GM23338 (cell line): ENCODE measurements at places on chromosomes 5 and 9. TPM values are rescaled to one million over a fixed set of nuclear protein-coding genes. Genes with fewer than 3 reads are reported as not detected.
A peak's percentile ranks its signal among the peaks of the same experiment; 100 is the strongest.

- no peak overlapping the region for H3K4me3 ChIP-seq
- no peaks in the 10 kb centered on the region for H3K4me1 ChIP-seq
- no peaks in the 10 kb centered on the region for H3K36me3 ChIP-seq
Measured at GRCh38 chr9:124174433-124174832, 83.3 kb upstream of the NEK6 start.

- H3K27me3 ChIP-seq = no peaks in the 10 kb centered on the region
- H3K4me3 ChIP-seq = no peak overlapping the region
- H3K27ac ChIP-seq = no peak overlapping the region
- no peak for DNase-seq
- no peaks in the 10 kb centered on the region for H3K4me1 ChIP-seq
- H3K36me3 ChIP-seq = peaks cover 11% of the 10 kb centered on the region
Measured at GRCh38 chr5:179978792-179979191, 71.1 kb upstream of the TBC1D9B start.

TAF1L gene
- total RNA-seq = 0.04 and 0.07 TPM in 2 replicates

DNA sequence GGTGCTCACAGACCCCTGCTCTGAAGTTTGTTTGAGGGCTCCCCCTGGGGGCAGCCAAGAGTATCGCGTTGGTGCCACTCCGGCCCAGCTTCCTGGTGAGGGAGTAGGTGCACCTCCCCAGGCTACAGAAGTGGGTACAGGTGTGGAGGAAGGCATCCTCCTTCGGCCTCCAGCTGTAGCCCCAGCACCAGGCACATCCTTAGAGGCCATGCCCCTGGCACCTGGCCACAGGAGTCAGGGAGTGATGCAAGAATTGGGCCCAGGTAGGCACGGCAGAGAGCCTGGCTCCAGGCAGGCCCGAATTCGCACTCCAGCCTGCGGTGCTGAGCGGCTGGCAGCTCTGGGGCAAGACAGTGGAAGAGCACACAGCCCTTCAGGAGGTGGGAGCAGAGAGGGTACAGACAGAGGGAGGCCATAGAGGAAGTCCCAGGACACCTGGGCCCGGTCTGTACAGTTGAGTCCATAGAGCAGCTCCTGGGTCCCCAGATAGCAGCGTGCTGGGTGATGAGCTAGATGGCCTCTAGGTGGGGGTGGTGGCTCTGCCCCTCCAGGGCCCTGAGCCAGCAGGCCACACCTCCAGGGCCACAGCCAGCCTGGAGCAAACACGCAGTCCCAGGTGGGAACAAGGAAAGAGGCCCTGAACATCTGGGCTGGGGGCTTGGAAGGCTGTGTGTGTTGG lies 2.4 kb downstream of the SAPCD2 start:
- no peaks in the 10 kb centered on the region; the same call in 1 of the 2 replicates for H3K36me3 ChIP-seq

- H3K36me3 ChIP-seq = peaks cover 24% of the 10 kb centered on the region
- DNase-seq = peak; percentile 74
- H3K27me3 ChIP-seq = no peaks in the 10 kb centered on the region
- peaks cover 41% of the 10 kb centered on the region for H3K4me1 ChIP-seq
- peak overlapping the region; percentile 100 for H3K27ac ChIP-seq
Measured at GRCh38 chr5:177132136-177133095, 1.2 kb upstream of the NSD1 start.

- H3K4me3 ChIP-seq = no peak overlapping the region
- no peaks in the 10 kb centered on the region for H3K4me1 ChIP-seq
- H3K36me3 ChIP-seq = no peaks in the 10 kb centered on the region
Measured at GRCh38 chr9:30036558-30036957, 2347.9 kb upstream of the ACO1 start.

- H3K4me1 ChIP-seq = 0 out of 2 replicates have a peak, but pooled peaks cover 4% of the 10 kb centered on the region
- no peak for DNase-seq
- H3K27me3 ChIP-seq = no peaks in the 10 kb centered on the region
- no peak overlapping the region for H3K4me3 ChIP-seq
- H3K27ac ChIP-seq = no peak overlapping the region
Measured at GRCh38 chr9:113416149-113416721, 5.7 kb downstream of the C9orf43 start.

- no peak overlapping the region for H3K27ac ChIP-seq
- H3K4me3 ChIP-seq = no peak overlapping the region
- no peaks in the 10 kb centered on the region for H3K27me3 ChIP-seq
- DNase-seq = no peak
- H3K4me1 ChIP-seq = peaks cover 7% of the 10 kb centered on the region; the same call in 1 of the 2 replicates
- H3K36me3 ChIP-seq = no peaks in the 10 kb centered on the region
Measured at GRCh38 chr5:83285661-83286398, 185.7 kb upstream of the VCAN start.

AGXT2 gene
- not detected in 2 replicates for total RNA-seq

DNA sequence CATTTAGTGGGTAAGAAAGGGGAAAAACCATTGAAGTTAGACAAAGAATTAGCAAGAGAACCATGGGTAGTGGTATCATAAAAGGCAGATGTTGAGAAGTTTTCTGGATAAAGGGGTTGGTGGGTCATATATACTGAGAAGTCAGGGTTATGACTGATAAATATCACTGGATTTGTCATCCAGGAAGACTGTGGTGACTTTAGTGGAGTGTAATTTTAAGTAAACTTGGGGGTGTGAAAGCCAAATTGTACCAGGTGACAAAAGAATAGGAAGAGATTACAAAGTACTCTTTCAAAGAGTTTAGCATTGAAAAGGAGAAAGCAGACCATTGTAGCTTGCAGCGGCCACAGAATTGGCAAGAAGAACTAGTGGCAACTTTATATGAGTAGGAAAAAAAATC lies 315.2 kb upstream of the DMAC1 start:
- 0 out of 2 replicates have a peak, but pooled peaks cover 1% of the 10 kb centered on the region for H3K4me1 ChIP-seq
- no peak overlapping the region for H3K4me3 ChIP-seq
- no peaks in the 10 kb centered on the region for H3K36me3 ChIP-seq
- no peak overlapping the region for H3K27ac ChIP-seq

PHYHD1 gene
- 4.1 and 10.4 TPM in 2 replicates for total RNA-seq

SPATA6L gene
- 0.39 and 1.7 TPM in 2 replicates for total RNA-seq

ARHGEF37 gene
- 0.12 and 0.14 TPM in 2 replicates for total RNA-seq

- H3K4me1 ChIP-seq = peaks cover 15% of the 10 kb centered on the region
- no peaks in the 10 kb centered on the region for H3K27me3 ChIP-seq
- peak overlapping the region; percentile 19; the same call in 1 of the 2 replicates for H3K4me3 ChIP-seq
- peaks cover 68% of the 10 kb centered on the region for H3K36me3 ChIP-seq
- H3K27ac ChIP-seq = peak overlapping the region; percentile 99
Measured at GRCh38 chr5:180330810-180331646, 22.1 kb downstream of the GFPT2 start.

GRCh38 chr9:76478226-76478625 lies 19.2 kb downstream of the GCNT1 start:
- H3K27ac ChIP-seq = no peak overlapping the region
- peaks cover 14% of the 10 kb centered on the region for H3K4me1 ChIP-seq
- DNase-seq = no peak
- peaks cover 4% of the 10 kb centered on the region for H3K36me3 ChIP-seq

DNA sequence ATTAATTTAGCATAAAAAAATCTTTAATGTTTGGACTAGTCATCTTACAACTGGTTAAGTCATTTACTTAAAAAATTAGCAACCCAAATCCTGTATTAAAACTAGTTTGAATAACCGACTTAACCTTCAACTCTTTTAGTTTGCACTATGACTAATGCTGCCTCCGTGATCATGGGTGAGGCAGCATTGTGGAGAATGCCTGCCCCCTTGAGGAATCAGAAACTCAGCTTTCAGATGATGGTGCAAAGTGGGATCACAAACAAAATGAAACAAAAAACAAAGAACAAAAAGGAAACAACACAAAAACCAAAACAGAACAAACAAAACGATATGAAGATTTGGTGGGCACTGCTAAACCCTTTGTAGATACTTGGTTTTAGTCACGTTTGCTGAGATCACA lies 127.0 kb upstream of the PALM2AKAP2 start:
- no peak overlapping the region for H3K4me3 ChIP-seq
- H3K4me1 ChIP-seq = 0 out of 2 replicates have a peak, but pooled peaks cover 3% of the 10 kb centered on the region
- DNase-seq = peak; percentile 53
- no peaks in the 10 kb centered on the region for H3K36me3 ChIP-seq
- no peak overlapping the region for H3K27ac ChIP-seq

- no peak overlapping the region for H3K27ac ChIP-seq
- H3K27me3 ChIP-seq = no peaks in the 10 kb centered on the region
- H3K36me3 ChIP-seq = no peaks in the 10 kb centered on the region
Measured at GRCh38 chr5:178324481-178325310, 92.1 kb upstream of the PHYKPL start.

DNA sequence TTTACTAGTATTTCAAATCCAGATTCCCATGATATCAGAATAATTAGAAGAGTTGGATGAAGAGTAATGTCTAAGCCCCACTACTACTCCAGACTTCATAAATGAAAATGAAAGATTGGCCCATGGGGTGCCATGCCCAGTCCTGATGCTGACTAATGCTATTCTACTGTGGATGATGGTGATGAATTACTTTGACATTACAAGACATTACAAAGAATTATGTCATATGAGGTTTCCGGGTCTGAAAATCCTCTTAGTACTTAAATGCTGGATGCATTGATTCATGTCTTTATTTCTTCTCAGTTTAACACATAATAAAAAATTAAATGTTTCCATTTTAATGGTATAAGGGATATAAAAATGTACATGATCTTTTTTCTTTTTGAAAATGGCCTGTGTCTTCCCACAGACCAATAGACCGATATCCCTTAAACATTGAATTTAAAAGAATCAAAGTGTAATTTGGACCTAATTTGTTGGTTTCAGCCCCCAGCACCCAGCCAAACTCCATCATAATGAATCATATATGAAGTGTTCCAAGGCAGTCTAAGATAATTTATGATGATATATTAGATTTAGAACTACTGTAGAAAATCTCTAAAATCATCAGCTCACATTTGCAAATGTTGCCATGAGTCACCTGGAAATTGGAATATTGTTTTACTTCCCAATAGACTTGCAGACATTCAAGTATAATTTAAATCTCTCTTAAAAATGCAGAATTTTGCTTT lies 223.6 kb upstream of the SGCD start:
- no peak for DNase-seq
- no peaks in the 10 kb centered on the region for H3K36me3 ChIP-seq
- no peaks in the 10 kb centered on the region for H3K27me3 ChIP-seq
- no peak overlapping the region for H3K27ac ChIP-seq
- peaks cover 20% of the 10 kb centered on the region for H3K4me1 ChIP-seq
- no peak overlapping the region for H3K4me3 ChIP-seq

DNA sequence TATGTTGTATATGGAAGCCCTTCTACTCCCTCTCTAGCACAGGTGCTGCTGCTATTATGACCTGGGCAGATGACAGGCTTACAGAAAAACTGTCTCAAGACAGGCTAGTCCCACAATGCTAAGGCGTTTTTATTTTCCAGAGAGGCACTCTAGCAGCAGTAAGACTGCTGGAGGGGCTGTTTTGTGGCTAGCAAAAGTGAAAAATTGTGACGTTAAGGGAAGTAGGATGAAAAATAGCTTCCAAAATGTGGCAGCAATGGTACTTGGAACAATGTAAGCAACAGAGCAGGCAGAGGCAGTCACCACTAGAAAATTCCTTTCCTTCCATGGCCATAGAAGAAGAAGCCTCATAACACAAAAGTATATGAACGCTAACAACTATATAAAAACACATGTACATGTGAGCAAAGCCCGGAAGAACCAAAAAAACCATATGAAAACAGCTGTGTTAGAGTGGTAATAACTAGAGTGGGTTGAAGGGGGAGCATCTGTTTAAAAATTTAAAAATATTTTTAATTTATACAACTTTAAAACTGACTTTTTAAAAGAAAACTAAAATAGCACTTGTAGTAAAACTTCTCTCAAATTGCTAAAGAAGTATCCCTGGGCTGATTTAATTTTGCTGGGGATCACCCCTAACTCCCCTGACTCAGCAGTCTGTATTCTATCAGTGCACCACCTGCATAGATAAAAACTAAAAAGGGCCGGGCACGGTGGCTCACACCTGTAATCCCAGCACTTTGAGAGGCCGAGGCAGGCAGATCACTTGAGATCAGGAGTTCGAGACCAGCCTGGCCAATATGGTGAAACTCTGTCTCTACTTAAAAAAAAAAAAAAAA lies 30.6 kb downstream of the CLINT1 start:
- H3K4me3 ChIP-seq = no peak overlapping the region
- peaks cover 4% of the 10 kb centered on the region; the same call in 1 of the 2 replicates for H3K4me1 ChIP-seq
- H3K27me3 ChIP-seq = no peaks in the 10 kb centered on the region
- 0 out of 2 replicates have a peak overlapping the region, but pooled peaks have one; percentile 16 for H3K27ac ChIP-seq
- no peaks in the 10 kb centered on the region for H3K36me3 ChIP-seq
- no peak for DNase-seq

GRCh38 chr5:107519900-107520354 lies 150.8 kb downstream of the EFNA5 start:
- H3K4me3 ChIP-seq = no peak overlapping the region
- no peaks in the 10 kb centered on the region for H3K27me3 ChIP-seq
- H3K27ac ChIP-seq = peak overlapping the region; percentile 18; the same call in 1 of the 2 replicates
- DNase-seq = peak; percentile 55

KCNN2 gene
- 14.7 and 24.7 TPM in 2 replicates for total RNA-seq

SH2D3C gene
- total RNA-seq = 4.5 and 7.3 TPM in 2 replicates

DNA sequence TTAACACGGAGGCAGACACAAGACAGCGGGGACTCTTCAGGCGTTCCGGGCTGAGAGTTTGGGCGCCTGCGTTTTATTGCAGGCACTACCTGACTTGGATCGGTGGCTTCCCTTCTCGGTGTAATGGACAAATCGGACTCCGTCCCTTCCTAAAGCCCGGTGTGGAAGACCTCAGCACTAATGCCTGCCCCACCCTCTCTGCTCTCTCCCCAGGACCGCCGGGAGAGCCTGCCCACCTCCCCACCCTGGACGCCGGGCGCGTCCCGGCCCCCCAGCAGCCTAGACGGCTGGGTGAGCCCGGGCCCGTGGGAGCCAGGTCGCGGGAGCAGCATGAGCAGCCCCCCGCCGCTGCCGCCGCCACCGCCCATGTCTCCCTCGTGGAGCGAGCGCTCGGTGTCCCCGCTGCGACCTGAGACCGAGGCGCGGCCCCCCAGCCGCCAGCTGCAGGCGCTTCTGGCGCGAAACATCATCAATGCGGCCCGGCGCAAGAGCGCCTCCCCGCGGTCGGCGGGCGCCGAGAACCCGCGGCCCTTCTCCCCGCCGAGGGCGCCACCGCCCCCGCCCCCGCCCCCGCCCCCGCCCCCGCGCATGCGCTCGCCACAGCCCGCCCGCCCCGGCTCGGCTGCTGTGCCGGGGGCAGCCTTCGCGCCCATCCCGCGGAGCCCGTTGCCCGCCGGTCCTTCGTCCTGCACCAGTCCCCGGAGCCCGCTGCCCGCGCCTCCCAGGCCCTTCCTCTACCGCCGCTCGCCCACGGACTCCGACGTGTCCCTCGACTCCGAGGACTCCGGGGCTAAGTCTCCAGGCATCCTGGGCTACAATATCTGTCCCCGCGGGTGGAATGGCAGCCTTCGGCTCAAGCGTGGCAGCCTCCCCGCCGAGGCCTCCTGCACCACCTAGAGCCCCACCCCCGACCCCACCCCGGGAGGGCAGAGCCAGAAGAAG lies 4.6 kb upstream of the MYOZ3 start:
- no peaks in the 10 kb centered on the region for H3K36me3 ChIP-seq
- H3K4me3 ChIP-seq = peak overlapping the region; percentile 81
- peak; percentile 83 for DNase-seq

LRRC70 gene
- 1.7 and 2.7 TPM in 2 replicates for total RNA-seq
